Stimulated activated CD8-positive, alpha-beta memory T cell treated with anti-CD3 and anti-CD28 coated beads, Interleukin-4, amount 100 ng/mL, for 1 hour (primary cell): ENCODE measurements at places on chromosomes 13 and 19.

- no peak for DNase-seq
Observed at GRCh38 chr13:105634059-105634458, 901.4 kb downstream of the EFNB2 start.

- no peak for DNase-seq
Observed at GRCh38 chr19:3642987-3643673, 16.5 kb upstream of the CACTIN start.

DNA sequence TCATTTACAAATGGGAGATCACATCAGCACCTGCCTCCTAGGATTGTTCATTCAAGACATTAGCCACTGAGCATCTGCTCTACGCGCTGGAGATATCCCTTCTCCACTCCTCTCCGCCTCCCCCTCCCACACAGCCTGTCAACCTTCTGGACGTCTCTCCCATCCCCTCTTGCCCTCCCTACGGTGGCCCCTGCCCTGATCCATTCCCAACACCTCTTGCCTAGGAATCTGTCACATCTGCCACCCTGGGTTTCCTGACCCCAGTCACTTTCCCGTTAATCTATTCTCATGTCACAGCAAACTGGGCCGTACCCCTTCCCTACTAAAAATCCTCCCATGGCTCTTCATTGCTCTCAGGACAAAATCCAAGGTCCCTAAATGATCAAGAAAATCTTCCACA, 10.3 kb downstream of the DYRK1B start:
- no peak for DNase-seq

- DNase-seq: no peak
Observed at GRCh38 chr13:25973085-25973484, 78.7 kb downstream of the SHISA2 start.

DNA sequence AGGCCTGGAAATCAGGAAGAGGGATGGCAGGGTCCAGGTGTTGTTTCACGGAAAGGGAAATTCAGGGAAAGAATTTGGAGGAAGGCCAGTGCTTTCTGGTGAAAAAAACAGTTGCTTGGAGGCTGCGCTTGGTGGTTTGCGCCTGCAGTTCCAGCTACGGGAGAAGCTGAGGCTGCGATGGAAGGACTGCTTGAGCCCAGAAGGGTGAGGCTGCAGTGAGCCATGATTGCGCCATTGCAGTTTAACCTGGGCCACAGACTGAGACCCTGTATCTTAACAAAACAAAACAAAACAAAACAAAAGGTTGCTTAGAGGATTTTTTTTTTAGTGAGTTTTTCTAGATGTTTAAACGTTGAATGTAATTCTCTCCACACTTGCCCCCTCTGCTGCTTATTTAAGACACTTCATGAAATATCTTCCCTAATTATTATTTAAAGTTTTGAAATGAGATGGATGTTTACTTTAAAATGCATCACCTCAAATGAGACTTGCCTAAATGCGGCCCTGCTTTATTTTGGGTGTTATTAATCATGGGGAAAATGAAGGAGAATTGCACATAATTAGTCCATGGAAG, 75.4 kb upstream of the TRPC4 start:
- DNase-seq: no peak

GRCh38 chr19:55070466-55071128, 5.1 kb upstream of the EPS8L1 start:
- no peak for DNase-seq
